Fibroblast of the conjunctiva (primary cell): ENCODE measurements at places on chromosomes 7 and 10.

DNA sequence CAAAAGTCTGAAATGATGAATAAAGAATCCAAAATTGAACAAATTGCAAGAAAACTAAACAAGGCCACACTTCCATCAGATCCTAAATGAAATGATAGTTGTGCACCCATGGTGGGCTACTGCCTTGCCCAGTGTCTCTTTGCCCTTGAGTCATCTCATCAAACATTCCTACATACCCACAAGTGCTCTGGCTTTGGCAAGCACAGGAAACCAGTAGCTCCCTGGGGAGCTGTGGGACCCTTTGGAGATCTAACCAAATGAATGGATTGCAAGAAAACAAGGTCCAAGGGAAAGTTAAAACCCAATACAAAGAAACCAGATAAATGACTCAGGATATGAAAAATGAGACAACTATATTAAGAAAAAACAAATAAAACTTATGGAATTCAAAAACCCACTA is 129.8 kb upstream of the TMEM229A start:
- DNase-seq: no peak

GRCh38 chr10:79628083-79628482 is 17.3 kb downstream of the SFTPA1 start:
- no peak for DNase-seq

- DNase-seq: no peak
These were observed 96.9 kb downstream of the RTKN2 start for GRCh38 chr10:62171791-62172190.

DNA sequence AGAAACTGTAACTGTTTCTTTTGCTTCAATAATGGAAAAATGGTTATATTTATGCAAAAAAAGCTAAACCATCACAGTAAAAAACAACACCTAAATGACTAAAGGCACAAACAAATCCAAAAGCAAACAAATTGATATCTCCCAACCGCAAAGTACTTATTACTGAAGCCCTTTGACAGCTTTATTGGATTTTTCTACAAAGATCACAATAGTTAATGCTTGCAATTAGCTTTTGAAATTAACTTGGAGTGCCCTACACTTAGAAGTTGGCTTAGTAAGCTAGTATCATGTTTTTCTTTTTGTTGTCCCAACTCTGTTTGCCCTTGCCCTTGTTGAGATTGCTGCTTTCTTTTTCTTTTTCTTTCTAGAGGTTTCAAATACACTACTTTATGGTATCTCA is 257.5 kb downstream of the INHBA start:
- DNase-seq: no peak
